ENCODE measurements at places on chromosomes 2 and 18. TPM values are rescaled to one million over a fixed set of nuclear protein-coding genes. Genes with fewer than 3 reads are reported as not detected.

DNA sequence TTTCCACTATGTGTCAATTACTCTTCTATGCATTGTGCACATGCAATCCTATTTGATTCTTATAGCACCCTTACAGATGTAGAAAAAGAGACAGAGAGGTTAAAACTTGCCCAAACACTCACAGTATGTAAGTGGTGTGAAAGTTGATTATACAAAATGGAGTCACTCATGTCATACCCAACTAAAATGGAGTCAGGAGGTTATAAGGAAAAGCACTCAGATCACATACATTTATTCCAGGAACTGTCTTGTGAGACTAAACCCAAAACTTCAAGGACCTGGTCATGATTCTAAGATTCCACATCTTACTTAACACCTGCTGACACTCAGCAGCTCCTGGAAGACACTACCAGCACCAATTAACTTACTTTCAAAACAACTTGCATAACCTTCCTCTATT is 802.6 kb downstream of the MBD2 start:
- no peaks in the 10 kb centered on the region for H3K36me3 ChIP-seq
- no peak for DNase-seq
- H3K4me3 ChIP-seq = no peak overlapping the region
- no peaks in the 10 kb centered on the region for H3K4me1 ChIP-seq

- no peak overlapping the region for H3K4me3 ChIP-seq
- no peaks in the 10 kb centered on the region for H3K27me3 ChIP-seq
- peaks cover 2% of the 10 kb centered on the region for H3K36me3 ChIP-seq
These were observed 19.8 kb upstream of the TTL start for GRCh38 chr2:112462178-112462577.

DNA sequence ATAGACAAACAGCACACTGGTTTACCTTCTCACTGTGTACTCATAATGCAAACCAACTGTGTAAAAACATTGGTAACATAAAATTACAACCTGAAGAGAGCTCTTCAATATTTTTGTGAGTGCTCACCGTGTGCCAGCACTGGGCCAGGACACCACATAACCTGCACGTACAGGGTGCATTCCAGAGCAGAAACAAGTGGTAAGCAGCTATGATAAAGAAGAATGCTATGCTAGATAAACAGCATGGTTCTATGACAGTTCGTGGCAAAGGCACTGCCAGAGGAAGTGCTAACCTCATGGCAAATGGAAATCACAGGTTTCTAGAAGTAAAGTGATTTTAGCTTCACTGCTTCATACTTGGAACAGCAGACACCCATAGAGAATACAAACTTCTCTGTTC is 343.5 kb downstream of the MTX2 start:
- no peak overlapping the region for H3K27ac ChIP-seq
- H3K27me3 ChIP-seq = peaks cover 52% of the 10 kb centered on the region

- H3K36me3 ChIP-seq = no peaks in the 10 kb centered on the region
- no peak for DNase-seq
- H3K4me3 ChIP-seq = no peak overlapping the region
- H3K27me3 ChIP-seq = no peaks in the 10 kb centered on the region
- H3K4me1 ChIP-seq = no peaks in the 10 kb centered on the region
These were observed 19.2 kb upstream of the SLC8A1 start for GRCh38 chr2:40470822-40471813.

DNA sequence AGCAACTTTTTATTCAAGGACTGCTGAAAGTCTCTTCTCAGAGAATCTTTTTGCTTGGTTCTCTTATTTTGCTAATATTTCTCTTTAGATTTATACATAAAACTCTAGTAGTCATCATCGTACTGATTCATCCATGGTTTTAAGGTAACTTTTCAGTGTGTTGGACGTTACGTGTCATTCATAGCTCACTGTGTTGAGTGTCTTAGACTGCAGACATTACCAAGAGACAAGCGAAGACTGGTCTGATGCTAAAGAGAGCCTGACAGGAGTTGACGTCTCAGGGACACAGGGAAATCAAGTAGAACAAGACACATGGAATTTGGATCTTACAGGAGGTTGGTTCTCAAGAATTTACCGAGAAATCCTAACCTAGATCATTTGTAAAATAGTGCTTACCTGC is 25.5 kb downstream of the RBM44 start:
- H3K27ac ChIP-seq = no peak overlapping the region
- no peak overlapping the region for H3K4me3 ChIP-seq
- no peak for DNase-seq
- peaks cover 2% of the 10 kb centered on the region for H3K4me1 ChIP-seq
- peaks cover 3% of the 10 kb centered on the region for H3K36me3 ChIP-seq
- H3K27me3 ChIP-seq = no peaks in the 10 kb centered on the region

DNA sequence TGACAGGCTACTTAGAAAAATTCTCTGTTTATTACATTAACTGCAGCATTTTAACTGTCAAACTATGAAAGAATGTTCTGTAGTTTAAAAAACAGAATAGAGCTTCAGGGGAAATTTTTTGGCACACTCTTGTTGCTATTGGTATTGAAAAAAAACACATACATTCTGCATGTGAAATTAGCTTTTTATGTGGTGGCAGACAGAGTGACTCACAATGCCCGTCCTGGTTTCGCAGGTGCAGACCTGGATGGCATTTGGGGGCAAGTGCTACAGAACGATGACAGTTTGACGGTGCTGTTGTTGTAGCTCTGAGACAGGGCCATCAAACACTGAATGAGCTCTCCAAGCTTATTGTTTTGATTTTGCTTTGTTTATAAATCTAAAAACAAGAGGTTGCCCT is 105.0 kb upstream of the MAP3K20 start:
- H3K27me3 ChIP-seq = peaks cover 60% of the 10 kb centered on the region
- peaks cover 13% of the 10 kb centered on the region for H3K4me1 ChIP-seq

DNA sequence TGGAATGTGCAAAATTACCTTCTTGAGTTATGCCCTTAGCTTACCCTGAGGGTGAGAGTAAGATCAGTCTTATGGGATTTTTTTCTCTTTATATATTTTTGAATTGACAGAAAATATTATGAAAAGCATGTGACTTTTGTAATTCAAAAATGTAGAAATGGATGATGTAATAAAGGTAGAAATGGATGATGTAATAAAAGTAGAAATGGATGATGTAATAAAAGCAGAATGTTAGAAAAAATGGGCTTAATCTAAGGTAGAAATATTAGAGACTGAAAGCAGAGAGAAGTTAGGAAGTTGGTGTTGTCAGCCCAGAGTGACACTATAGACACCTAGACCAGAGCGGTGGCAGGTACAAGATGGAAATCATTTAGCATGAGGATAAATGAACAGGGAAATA is 107.1 kb upstream of the THSD7B start:
- H3K27ac ChIP-seq = no peak overlapping the region
- H3K4me3 ChIP-seq = no peak overlapping the region
- DNase-seq = no peak
- no peaks in the 10 kb centered on the region for H3K4me1 ChIP-seq

DNA sequence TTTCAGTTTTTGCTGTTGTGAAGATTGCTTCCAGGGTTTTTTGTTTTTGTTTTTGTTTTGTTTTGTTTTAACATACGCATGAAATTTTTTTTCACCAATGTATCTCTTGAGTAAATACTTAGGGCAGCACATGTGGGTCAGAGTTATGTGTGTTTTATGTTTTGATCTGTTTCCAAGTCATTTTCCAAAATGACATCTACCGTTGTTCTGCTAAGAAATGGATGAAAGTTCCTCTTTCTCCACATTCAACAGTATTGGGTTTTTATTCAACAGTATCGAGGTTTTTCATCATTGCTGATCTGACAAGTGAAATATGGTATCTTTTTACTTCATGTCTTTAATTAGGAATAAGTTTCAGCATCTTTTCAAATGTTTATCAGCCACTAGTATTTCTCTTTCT is 16.7 kb downstream of the RNF144A start:
- no peak overlapping the region for H3K27ac ChIP-seq
- no peak overlapping the region for H3K4me3 ChIP-seq
- peaks cover 36% of the 10 kb centered on the region for H3K4me1 ChIP-seq
- H3K36me3 ChIP-seq = peaks cover 5% of the 10 kb centered on the region
- H3K27me3 ChIP-seq = no peaks in the 10 kb centered on the region

DNA sequence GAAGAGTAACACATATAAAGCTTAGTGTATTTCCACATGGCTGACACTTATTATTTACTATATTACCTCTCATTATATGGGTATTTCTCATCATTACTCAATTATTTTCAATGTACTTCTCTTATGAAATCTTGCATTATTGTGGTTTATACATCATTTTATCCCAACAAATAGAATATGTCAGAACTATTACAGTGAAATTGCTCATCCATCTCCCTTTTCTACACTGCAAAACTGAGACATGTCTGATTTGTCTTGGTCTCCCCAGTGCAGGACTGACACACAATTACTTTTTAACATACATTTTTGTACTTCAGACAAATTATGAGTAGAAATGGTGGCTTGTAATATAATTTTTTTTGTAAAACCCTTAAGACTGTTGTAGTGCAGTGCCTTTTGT is 600.9 kb downstream of the PLCL1 start:
- H3K4me3 ChIP-seq = no peak overlapping the region
- H3K4me1 ChIP-seq = no peaks in the 10 kb centered on the region

GRCh38 chr2:28425464-28425835 is 32.8 kb downstream of the FOSL2 start:
- no peak for DNase-seq
- peak overlapping the region; percentile 86 for H3K27ac ChIP-seq
- H3K36me3 ChIP-seq = peaks cover 3% of the 10 kb centered on the region
- peaks cover 33% of the 10 kb centered on the region for H3K4me1 ChIP-seq

- DNase-seq = no peak
- no peaks in the 10 kb centered on the region for H3K27me3 ChIP-seq
- H3K4me1 ChIP-seq = peaks cover 44% of the 10 kb centered on the region
- peak overlapping the region; percentile 99 for H3K27ac ChIP-seq
- H3K4me3 ChIP-seq = peak overlapping the region; percentile 84
These were observed 3.6 kb downstream of the CXCR4 start for GRCh38 chr2:136114382-136114781.

NUP35 gene
- total RNA-seq = 12.9 TPM

OBSL1 gene
- total RNA-seq = 0.67 TPM

DNA sequence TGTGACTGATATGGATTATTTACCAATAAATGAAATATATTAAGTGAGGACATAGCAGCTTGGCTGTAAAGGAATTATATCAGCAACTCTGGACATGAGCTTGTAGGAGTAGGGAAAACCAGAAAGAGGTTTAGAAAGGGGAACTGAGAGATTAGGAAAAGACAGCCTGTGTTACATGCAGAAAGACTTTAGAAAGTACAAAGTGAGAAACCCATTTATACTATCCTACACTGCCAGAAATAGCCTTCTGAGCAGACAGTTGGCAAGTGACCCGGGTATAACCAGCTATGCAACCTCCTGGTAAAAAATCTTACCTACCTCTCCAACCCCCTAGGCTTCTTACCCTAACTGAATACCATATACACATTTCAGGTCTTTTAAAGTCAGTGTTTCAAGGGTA is 134.1 kb downstream of the ANKRD44 start:
- DNase-seq = no peak
- H3K36me3 ChIP-seq = peaks cover 3% of the 10 kb centered on the region
- no peak overlapping the region for H3K4me3 ChIP-seq
- H3K27ac ChIP-seq = peak overlapping the region; percentile 66
- H3K27me3 ChIP-seq = no peaks in the 10 kb centered on the region
- H3K4me1 ChIP-seq = peaks cover 33% of the 10 kb centered on the region

- DNase-seq = no peak
- H3K27ac ChIP-seq = no peak overlapping the region
- H3K27me3 ChIP-seq = no peaks in the 10 kb centered on the region
- peaks cover 10% of the 10 kb centered on the region for H3K4me1 ChIP-seq
- H3K4me3 ChIP-seq = no peak overlapping the region
- peaks cover 5% of the 10 kb centered on the region for H3K36me3 ChIP-seq
These were observed 29.0 kb downstream of the PSME4 start for GRCh38 chr2:53941749-53942148.

GRCh38 chr2:8437228-8437948 is 244.5 kb upstream of the ID2 start:
- H3K36me3 ChIP-seq = no peaks in the 10 kb centered on the region
- H3K27me3 ChIP-seq = no peaks in the 10 kb centered on the region
- no peak for DNase-seq
- peaks cover 31% of the 10 kb centered on the region for H3K4me1 ChIP-seq

GRCh38 chr2:85529809-85530208 is 9.2 kb upstream of the MAT2A start:
- H3K4me1 ChIP-seq = peaks cover 6% of the 10 kb centered on the region
- no peak overlapping the region for H3K27ac ChIP-seq
- H3K27me3 ChIP-seq = peaks cover 24% of the 10 kb centered on the region
- no peak for DNase-seq
- H3K4me3 ChIP-seq = no peak overlapping the region

ATOH8 gene
- total RNA-seq = not detected

DNA sequence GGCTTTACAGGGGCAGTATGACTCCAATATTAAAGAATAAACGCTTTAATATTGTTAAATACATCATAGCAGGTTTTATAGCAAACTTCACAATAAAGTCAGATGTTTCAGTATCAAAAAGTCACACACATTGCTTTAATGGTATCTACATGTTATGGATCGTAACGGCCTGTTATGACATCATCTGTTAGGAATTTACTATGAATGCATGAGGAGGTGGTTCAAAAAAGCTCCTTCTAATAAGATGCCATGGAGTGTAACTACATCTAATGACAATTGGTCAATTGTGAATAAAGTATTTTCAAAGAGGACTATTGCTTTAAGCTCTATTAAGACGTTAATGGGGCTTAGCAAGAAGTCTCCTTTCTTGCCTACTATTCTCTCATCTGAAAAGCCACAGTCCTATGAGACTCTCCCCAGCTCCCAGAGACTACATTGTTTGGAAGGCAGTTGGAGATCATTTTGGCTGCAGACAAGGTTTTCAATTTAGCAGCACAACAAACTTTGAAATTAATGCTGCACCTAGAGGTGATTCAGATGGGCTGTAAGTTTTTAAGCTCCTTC is 300.7 kb upstream of the MEIS1 start:
- no peak for DNase-seq
- no peak overlapping the region for H3K27ac ChIP-seq
- H3K4me3 ChIP-seq = no peak overlapping the region
- no peaks in the 10 kb centered on the region for H3K4me1 ChIP-seq
- no peaks in the 10 kb centered on the region for H3K27me3 ChIP-seq
- no peaks in the 10 kb centered on the region for H3K36me3 ChIP-seq

- peak overlapping the region; percentile 89 for H3K4me3 ChIP-seq
- DNase-seq = no peak
- H3K27me3 ChIP-seq = no peaks in the 10 kb centered on the region
- peak overlapping the region; percentile 71 for H3K27ac ChIP-seq
- H3K36me3 ChIP-seq = no peaks in the 10 kb centered on the region
- H3K4me1 ChIP-seq = peaks cover 5% of the 10 kb centered on the region
These were observed 70.8 kb upstream of the SLC1A4 start for GRCh38 chr2:64918220-64918886.

SP5 gene
- total RNA-seq = not detected

- H3K27me3 ChIP-seq = peaks cover 40% of the 10 kb centered on the region
- no peak overlapping the region for H3K27ac ChIP-seq
- peaks cover 5% of the 10 kb centered on the region for H3K4me1 ChIP-seq
- H3K36me3 ChIP-seq = peaks cover 2% of the 10 kb centered on the region
- no peak overlapping the region for H3K4me3 ChIP-seq
- DNase-seq = no peak
These were observed 70.2 kb downstream of the ADD2 start for GRCh38 chr2:70697603-70698383.

AMER3 gene
- not detected for total RNA-seq

- no peak for DNase-seq
- H3K4me1 ChIP-seq = peaks cover 13% of the 10 kb centered on the region
- H3K27me3 ChIP-seq = no peaks in the 10 kb centered on the region
- H3K36me3 ChIP-seq = peaks cover 4% of the 10 kb centered on the region
These were observed 7.7 kb upstream of the CDC42EP3 start for GRCh38 chr2:37679072-37679695.

RTKN gene
- total RNA-seq = 0.37 TPM

GRCh38 chr2:96869822-96870625 is at the start of gene SEMA4C:
Gene SEMA4C (minus strand): TSS chr2:96870080. CDS start chr2:96867886, 2,194 bp downstream.
- peak; percentile 57 for DNase-seq
- H3K27me3 ChIP-seq = no peaks in the 10 kb centered on the region
- peaks cover 23% of the 10 kb centered on the region for H3K4me1 ChIP-seq

Measured in T-helper 17 cell (primary cell).